ENCODE measurements at places on chromosomes 16 and 17.

DNA sequence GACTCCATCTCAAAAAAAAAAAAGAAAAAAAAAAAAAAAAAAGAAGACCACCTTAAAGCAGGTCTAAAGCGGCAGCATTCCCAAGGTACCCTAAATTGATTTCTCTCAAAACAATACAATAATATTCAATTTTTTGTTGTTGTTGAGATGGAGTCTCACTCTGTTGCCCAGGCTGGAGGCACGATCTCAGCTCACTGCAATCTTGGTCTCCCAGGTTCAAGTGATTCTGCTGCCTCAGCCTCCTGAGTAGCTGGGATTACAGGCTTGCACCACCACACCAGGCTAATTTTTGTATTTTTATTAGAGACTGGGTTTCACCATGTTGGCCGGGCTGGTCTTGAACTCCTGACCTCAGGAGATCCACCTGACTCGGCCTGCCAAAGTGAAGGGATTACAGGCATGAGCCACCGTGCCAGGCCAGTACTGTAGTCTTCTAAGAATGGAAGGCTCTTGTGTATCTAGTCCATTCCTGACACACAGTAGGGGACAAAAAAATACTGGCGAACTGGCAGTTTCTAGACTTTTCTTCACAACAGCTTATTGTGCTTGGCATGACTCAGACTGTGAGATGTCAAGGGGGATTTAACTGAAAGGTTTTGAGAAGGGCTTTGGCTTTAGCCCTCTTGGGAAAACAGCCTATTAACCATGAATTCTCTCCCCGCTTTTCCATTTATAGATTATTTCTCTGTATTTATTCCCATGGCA, 17.3 kb downstream of the CDR2 start:
- DNase-seq = no peak

GRCh38 chr16:79505344-79505743, 95.2 kb downstream of the MAF start:
- no peak for DNase-seq

DNA sequence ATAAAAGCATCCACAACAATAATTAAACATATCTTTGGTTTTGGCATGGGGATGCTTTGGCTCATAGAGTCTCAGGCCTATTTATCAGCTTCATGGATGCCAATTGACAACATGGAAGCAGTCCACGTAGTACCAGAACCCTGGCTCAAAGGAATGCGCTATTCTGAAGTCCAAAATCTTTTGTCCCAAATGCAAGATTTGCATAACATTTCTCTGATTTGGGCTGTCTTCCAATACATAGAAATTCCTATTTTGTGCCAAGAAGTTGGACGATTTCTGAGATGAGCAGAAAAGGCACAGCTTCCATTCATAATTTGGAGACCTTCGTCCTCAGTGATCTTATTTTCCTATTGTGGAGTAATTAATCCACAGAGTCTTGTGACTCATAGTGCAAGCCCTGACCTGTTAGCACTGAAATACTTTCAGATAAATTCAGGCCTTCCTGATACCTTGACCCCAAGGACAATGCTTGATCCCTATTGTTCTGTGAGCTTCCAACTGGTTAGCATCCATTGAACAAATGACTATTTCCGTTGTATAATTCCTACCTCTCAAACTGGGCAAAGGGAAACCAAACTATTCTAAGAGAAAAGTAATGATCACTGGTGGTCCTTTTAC, 78.4 kb upstream of the CDH11 start:
- DNase-seq = no peak

- no peak for DNase-seq
Measured at GRCh38 chr17:78910497-78911284, 7.7 kb upstream of the CEP295NL start.

DNA sequence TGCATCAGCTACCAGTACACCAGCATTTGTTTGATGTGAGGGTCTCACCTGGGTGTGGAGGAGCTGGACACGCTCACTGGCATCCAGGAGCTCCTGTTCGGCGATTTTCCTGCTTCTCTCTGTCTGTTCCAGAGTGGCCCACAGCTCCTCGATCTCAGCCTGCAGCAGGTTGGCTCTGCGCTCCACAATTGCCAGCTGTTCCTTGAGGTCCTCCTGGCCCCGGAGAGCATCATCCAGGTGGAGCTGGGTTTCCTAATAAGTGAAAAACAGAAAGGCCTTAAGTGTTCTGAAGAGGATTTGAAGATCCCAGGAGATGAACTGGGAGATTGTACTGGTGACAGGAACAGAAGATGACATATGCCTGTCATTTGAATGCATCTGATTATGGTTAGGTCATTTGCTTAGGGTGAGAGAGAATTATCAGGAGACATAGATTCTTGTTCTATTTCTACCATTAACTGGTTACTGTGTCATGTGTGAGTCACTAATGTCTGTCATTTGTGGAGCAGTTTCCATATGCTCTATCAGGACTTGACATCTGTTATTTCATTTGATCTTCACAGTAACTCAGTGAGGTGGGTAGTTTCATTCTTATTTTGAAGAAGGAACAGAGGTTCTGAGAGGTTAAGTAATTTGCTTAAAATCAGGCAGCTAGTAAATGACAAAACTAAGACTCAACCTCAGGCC, 21.5 kb upstream of the MYH13 start:
- DNase-seq = no peak

DNA sequence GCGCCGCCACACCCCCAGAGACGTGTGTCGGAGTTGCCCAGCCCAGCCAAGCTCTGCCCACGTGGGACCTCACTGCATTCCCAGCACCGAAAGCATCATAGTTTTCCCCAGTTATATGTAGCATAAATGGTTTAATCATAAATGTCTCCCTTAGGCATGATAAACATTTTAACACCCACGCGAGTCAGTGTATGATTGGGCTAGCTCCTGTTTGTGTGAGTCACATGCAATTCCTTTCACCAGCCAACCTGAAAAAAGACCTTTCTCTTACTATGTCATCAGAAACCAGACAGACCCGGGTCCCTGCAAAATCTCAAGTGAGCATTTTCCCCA, 9.2 kb downstream of the TAF1C start:
- no peak for DNase-seq

GRCh38 chr17:332023-332422, 20.6 kb downstream of the RPH3AL start:
- DNase-seq = no peak

GRCh38 chr17:10278218-10278617, 79.8 kb upstream of the GAS7 start:
- no peak for DNase-seq

DNA sequence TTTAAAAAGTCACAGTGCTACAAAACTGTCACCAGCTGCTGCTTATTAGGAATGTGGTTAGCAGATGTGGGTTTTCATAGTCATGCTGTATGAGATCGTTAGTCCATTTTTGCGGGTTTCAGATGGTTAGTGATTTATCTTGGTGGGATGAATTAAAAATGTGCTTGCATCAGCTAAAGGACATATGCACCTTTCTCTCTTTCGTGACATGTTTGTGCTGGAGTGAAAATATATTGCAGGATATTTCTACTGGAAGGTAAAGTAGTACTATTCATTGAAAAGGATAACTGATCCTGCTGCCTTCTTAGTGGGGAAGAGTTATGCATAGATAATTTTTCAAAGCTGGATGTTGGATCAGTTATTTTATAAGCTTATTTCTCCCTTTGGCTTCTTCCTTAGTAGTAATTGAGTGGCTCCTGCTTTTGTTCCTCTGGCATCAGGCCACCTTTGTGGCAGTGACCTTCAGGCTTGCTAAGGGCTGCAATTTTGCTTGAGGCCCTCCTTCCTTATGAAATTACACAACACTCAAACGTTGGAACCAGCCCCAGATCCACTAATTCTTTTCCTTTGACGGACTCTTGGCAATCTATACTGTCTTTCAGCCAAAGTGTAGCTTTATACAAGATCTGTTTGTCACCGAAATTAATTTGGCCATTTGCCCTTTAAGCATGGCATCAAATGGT, 7.5 kb upstream of the SNTB2 start:
- DNase-seq = no peak

GRCh38 chr16:3020247-3020603, at the start of gene TNFRSF12A:
Gene TNFRSF12A, plus strand, starts transcription at chr16:3020368. Its CDS starts 30 bp downstream, at chr16:3020398.
- DNase-seq = peak; percentile 47

- DNase-seq = no peak
Measured at GRCh38 chr17:72142614-72143013, 21.8 kb downstream of the SOX9 start.

DNA sequence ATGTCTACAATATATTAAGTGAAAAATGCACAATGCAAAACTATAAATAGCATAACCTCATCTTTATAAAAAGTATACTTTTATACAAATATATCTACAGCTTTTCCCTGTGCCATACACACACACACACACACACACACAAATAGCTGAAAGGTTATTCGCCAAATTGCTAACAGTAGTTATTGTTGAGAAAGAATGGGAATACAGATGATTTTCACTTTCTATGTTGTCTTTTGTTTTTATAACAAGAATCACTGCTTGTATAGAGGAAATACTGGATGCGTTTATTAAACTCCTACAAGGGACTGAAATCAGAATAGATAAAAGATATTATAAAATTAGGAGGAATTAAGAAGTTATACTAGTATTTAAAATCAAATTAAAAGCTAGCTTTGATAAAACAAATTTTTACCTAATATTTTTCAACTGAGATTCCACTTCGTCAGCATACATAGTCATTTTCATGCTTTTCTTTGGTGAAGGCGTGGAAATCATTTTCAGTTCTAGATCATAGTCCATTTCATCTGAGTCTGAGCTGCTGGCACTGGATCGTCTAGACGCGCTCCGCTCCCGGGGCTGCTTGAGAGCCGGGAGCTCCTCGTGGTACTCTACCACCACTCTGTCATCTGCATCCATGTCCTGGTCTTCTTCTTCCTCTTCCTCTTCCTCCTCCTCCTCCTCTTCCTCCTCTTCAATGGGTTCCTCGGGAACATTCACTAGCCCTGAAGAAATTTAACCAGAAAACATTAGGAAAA, 17.0 kb upstream of the ITGAE start:
- no peak for DNase-seq

- no peak for DNase-seq
Measured at GRCh38 chr17:9905902-9906301, 831 bp upstream of the RCVRN start.

GRCh38 chr17:69427486-69428197, 13.1 kb downstream of the MAP2K6 start:
- DNase-seq = no peak

DNA sequence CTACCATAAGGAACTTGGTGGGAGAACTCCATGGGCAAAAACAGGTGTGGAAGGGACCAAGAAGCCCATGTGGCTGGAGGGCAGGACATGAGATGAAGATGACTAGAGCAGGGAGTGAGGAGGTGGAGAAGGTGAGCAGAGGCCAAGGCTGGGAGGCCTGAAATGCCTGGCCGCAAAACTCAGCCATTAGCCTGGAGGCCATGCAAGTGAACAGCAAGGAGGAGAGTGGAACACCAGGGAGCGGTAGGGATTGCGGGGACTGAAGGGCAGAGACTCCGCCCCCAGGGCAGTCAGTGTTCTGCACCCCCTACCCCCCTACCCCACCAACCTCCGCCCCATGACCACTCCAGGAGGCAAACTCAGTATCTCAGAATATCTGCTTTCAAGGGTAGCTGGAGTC, 17.0 kb downstream of the BCL7C start:
- DNase-seq = no peak

GRCh38 chr16:58329135-58329534, 34.3 kb upstream of the PRSS54 start:
- DNase-seq = no peak

DNA sequence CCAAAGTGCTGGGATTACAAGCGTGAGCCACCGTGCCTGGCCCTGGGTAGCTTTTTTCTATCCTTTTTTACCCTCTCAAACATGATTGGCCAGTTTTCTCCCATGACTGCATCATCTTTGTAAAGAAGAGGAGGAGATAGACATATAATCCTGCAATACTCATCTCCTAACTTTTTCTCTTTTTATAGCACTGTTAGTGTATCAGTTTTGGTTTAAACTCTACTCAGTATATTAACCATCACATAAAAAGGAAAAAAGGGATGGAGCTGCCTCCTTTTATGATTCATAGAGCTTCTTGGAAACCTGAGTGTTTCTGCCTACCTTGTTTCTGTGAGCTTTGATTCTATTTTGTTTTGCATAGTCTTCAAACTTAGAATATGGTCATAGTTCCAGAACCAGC, 12.0 kb upstream of the TMEM106A start:
- DNase-seq = no peak

DNA sequence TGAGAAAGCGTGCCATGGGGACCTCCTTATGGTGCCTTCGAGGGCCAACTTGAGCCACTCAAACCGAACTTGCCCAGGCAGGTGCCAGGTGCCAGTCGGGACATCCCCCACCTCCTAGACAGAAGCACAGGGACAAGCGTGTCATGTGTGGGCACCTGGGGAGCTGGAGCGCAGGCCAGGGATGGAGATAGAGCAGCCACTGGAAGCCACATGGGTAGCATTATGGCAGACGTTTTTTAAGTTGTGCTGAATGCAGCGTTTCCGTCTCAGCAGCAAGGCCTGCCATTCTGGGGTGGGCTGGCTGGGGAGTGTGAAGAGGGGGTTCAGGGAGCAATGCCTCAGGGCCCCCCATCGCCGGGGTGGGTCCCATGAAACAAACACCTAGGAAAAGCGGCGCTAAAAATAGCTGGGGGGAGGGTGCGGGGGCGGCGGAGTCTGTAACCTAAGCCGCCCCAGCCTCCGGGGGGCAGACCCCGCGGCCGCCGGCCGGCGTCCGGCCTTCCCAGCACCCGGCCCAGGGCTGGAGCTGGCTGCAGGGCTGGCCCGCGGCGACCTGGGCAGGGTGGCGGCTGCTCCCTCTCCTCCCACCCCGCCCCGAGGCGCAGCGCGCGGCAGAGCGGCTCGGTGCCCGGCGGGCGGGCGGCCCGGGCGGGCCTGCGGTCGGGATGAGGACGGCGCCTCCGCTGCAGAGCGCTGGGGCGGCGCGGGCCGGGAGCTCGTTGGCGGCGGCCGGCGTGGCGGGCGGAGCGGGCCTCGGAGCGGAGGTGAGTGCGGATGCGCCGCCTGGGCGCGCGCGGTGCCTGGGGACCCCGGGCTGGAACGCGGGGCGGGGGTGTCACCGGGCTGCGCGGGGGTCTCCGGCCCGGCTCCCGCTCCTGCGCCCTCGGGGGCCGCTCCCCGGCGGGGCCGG, at the start of gene ZNF469:
Gene ZNF469 (plus strand): TSS at position 469 of the 910 bp plus-strand sequence. CDS start 44,512 bp downstream, outside the sequence.
- DNase-seq = no peak

DNA sequence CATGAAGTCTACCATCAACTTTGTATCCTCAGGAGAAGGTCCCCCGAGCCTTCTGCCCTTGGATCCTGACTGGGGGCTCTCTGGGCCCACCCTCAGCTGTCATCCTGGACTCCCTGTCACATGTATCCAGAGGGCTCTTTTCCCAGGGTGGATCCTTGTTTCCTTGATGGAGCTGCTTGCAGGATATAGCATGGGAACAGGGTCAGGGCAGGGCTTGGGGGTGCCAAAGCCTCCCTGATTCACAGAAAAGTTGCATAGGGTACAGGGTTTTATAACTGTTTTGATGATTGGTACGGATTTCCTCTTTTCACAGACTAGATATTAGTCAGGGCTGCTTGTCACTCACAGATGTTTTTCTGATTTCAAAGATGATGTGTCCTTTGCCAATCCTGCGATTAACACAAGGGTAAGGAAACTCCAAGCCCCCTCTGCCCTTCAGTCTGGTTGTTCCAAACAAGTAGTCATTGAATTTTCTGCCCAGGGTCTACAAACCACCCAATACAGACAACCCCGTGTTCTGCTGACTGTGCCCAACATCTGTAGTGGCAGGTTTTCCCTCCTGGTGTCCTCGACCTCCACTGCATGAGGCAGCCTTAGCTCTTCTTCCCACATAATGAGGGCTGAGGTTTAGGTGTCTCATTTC, 20.6 kb upstream of the SLC35G3 start:
- peak; percentile 36 for DNase-seq
